ENCODE measurements at places on chromosomes 5 and 9.

DNA sequence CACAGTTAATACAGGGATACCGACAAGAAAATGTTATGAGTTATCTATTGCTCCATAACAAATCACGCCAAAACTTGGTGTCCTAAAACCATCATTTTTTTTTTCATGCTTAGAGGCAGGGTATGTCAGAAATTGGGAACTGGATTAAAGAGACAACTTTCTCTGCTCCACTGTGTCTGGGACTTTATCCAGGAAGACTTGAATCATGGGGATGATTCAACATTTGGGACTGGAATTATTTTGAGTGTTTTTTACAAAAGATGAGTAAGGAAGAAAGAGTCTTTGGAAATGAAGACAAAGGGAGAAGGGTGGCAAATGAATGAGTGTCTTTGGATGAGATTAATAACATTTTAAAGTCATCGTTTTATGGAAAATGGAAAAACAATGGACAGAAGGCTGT is 1883.7 kb upstream of the C9orf72 start:
- DNase-seq: peak; percentile 73

GRCh38 chr9:122234022-122234748 is 5.4 kb upstream of the LHX6 start:
- no peak for DNase-seq

GRCh38 chr5:118006219-118006618 is 982.1 kb downstream of the DTWD2 start:
- DNase-seq: no peak

GRCh38 chr5:76606701-76607100 is 16.5 kb downstream of the F2RL2 start:
- DNase-seq: no peak

DNA sequence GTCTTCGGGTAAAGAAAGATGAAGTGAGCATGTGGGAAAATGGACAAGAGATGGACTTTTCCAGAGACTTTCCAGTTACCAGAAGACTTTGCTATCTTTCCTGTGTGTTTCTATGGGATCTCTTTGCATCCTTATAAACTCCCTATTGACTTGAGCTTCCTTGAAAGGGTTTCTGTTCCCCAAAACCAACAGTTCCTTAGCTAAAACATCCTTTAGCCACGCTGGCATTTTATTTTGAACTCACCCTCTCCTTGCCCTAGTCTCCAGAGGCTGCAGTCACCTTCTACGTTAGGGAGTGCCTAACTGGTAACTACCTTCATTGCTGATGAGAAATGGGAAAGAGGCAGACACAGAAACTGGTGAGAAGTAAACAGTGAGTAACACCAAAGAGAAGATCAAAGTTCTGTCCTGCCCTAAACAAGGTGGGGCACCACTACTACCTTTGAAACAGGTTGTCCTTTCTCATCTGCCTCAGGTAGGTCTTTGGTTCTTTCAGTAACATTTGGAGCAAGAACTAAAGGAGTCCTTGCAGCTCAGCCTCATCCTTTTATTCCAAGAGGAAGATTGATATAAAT is 402.9 kb downstream of the ENC1 start:
- DNase-seq: no peak

DNA sequence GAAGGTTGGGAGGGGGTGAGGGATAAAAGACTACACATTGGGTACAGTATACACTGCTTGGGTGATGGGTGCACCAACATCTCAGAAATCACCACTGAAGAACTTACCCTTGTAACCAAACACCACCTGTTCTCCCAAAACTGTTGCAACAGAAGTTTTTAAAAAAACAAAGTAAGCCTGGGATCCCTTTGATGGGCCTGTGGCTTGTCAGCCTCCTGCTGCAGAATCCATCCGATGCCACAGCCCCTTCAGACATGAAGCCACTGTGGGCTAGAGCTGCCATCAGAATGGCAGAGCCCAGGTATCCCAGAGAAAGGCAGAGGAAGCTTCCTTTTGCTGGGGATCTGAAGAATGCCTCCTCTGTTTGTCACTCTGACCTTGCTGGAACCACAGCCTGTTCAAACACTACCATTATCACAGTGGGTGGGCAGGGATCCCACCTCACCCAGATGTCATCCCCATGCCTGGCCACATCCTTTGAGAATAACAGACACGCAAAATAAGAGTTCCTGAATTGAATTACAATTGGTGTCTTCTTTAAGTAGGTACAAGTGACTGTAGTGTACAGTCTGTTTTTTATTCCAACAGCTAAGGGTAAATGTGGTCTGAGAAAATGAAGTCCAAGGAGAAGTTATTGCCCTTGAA is 78.1 kb upstream of the DIRAS2 start:
- no peak for DNase-seq

GRCh38 chr5:67983251-67984110 is 232.1 kb upstream of the PIK3R1 start:
- DNase-seq: peak; percentile 92

DNA sequence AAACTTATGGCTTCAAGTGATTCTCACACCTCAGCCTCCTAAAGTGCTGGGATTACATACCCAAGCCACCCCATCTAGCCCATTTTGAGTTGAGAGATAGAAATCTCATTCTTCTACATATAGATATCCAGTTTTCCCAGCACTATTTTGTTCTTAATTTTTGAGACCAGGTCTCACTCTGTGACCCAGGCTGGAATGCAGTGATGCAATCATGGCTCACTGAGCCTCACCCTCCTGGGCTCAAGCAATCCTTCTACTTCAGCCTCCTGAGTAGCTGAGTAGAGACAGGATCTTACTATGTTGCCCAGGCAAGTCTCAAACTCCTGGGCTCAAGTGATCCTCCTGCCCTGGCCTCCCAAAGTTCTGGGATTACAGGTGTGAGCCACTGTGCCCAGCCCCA is 60.9 kb upstream of the CTNNA1 start:
- DNase-seq: no peak

- DNase-seq: no peak
Measured at GRCh38 chr9:109627042-109627441, 128.9 kb upstream of the PTPN3 start.

GRCh38 chr5:141529002-141529401 is 40.1 kb downstream of the PCDHGC5 start:
- peak; percentile 49 for DNase-seq

- peak; percentile 54 for DNase-seq
Measured at GRCh38 chr5:78627766-78628165, 20.8 kb downstream of the LHFPL2 start.

- DNase-seq: no peak
Measured at GRCh38 chr9:131657037-131657377, 82.9 kb downstream of the RAPGEF1 start.
